ENCODE measurements at places on chromosomes 16 and 17.

DNA sequence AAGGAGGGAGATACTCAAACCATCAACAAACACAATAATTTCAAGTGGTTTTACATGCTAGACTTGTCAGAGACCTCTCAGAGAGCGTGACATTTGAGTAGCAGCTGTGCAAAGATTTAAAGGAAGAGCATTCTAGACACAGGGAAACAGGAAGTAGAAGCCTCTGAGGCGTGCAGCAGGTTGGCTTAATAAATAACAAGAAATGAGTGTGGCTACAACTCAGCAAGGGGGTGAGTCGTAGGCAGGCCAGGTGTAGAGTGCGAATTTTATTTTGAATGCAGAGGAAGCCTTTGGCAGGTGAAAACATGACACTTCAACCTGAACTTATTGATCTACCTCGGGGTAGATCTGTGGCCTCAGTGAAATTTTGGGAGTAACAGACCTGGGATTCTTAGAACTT lies 73.2 kb upstream of the MRTFB start:
- peak; percentile 11 for DNase-seq

GRCh38 chr17:74592087-74592990 lies at the start of gene CD300LD:
Gene CD300LD (minus strand): TSS chr17:74592283. CDS start chr17:74592202, 81 bp downstream.
- DNase-seq: no peak

- peak; percentile 70 for DNase-seq
Observed at GRCh38 chr17:48374650-48375230, 55.3 kb downstream of the SKAP1 start.

GRCh38 chr16:46673320-46674013 lies 15.5 kb downstream of the VPS35 start:
- peak; percentile 71 for DNase-seq

- DNase-seq: no peak
Observed at GRCh38 chr16:59597269-59597668, 863.2 kb upstream of the GOT2 start.

GRCh38 chr17:34850023-34850422 lies 111.2 kb downstream of the CCT6B start:
- no peak for DNase-seq

DNA sequence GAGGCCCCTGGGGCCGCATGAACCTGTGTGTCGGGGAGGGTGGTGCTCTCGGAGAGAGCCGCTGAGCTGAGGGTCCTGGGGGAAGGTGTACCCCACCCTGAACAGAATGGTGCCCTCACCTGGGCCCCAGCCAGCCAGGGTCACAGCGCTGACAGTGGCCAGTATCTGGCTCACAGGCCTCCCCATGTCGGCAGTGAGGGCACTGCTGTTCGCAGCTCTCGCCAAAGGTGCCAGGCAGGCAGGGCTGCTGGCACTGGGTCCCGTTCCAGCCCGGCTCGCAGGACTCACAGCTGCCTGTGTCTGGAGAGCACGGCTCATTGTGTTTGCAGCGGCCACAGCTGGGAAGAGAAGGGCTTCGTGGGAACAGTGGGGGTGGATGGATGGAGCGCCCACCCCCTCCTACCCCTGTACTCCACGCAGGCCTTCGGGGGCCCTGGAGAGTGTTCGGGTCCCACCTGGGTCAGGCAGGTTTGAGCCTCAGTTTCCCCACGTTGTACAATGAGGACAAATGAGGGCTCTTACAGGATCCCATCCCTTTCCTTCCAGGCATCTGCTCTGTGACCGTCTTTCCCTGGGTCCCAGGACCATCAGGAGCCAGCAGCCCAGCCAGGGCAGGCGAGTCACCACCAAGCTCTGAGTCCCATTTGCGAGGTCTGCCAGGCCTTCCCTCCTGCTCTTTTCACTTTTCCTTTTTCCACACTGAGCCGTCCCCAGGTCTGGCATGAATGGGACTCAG lies 5.0 kb downstream of the SCARF1 start:
- no peak for DNase-seq

DNA sequence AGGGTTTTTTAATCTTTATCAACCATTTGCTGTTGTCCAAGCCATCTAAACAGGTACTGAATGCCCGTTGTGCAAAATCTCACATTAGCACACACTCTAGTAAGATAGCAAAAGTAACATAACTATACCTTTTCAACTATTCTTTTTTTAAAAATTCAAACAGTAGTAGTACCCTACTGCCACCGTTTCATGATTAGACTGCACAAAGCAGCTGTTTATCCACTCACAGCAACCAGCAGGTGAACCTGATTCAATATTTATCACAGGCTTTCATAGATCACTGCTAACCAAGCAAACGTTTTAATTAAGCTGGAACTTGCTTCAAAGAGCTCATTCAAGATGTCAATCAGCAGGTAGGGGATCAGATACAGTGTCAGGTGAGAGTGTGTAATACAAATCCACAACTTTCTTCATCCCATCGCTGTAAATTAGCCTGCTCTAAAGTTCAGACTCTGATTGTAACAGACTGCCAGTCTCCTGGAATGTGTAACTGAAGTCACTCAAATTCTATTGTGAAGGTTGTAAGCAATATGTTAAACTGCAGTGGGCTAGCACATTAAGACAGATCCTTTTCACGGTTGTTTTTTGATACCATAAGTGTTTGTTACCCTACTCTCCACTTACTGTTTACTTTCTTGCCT lies 47.3 kb downstream of the BRIP1 start:
- DNase-seq: no peak

DNA sequence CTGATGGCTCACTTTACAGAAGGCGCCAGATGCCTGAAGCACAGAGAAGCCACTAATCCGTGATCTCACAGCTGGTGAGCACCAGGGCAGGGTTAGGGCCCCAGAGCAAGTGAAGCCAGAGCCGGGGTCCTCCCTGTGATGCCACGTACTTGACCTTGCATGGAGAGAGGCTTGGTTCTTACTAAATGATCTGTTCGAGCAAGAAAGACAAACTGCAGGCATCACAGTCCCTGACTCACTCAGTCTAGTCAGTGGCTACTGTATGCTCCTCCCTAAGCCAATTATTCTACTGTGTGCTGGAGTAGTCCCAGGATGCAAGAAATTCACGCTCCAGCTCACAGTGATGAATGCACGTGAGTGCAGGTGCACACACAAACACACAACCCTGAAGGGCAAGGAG lies 55.4 kb downstream of the SDK2 start:
- DNase-seq: peak; percentile 11

DNA sequence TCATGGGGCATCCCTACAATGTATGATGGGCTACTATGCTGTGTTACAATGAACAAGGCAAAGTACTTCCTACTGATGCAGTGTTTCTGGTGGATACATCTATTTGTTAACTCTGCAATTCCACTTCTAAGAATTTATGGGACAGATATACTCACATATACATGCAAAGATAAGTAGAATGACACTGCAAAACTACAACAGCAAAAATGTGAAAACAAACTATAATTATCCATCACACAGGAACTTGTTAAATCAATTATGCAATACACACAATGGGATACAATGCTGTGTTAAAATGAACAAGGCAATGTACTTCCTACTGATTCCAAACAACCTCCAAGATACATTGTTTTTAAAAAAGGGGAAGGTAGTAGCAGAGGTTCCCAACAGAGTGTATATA lies 3.2 kb downstream of the DDX52 start:
- no peak for DNase-seq

DNA sequence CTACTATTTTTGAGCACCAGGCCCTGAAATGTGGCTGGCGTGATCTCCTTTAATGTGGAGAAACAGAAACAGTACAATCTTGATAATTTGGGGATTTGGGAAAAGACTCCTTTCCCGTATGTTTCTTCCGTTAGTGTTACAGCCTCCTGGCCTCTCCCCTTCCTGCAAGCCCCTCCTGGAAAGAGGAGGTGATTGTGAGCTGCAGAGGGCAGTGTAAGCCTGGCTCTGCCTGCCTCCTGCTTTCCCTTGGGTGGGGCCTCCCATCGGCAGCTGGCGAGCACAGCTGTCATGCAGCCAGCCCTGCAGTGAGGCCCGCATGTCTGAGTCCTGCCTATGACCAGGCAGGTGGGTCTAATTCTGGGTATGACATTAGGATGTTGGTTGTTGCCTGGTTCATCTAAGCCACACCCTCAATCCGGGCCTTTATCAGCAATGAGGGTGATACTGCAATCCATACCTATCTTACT lies 48.7 kb upstream of the WSB1 start:
- peak; percentile 91 for DNase-seq

- no peak for DNase-seq
Observed at GRCh38 chr16:47008612-47009011, 35.1 kb upstream of the DNAJA2 start.

- no peak for DNase-seq
Observed at GRCh38 chr17:5826384-5826783, 242.1 kb upstream of the NLRP1 start.

DNA sequence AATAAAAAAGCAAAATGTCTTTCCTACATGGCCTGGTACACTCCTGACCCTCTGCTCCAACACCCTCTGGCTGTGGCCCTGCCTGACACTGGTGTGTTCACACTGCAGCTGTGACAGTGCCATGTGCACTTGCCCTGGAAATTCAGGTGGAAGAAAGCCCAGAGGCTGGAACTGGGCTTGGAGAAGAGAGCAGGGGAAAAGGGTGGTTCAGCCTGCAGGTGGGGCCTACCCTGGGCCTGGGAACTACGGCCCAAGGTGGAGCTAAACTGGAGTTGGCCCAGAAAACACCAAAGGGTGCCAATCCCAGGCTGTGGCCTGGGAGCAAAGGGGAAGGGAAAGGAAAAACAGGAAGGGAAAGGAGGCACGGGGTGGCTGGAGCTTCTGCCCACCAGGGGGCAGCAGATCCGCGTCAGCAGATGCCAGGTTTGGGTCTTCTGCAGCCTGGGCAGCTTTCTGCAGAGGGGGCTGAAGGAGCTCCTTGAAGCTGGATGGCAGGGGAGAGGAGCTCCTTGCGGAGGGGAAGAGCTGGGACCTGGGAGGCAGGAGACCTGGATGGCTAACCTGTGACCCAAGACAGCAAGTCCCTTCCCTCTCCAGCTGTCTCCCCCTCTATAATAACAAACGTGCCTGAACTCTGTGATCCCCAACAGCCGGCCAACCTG lies 15.4 kb upstream of the CTCF start:
- peak; percentile 84 for DNase-seq

GRCh38 chr17:72967977-72968585 lies 124.4 kb downstream of the SLC39A11 start:
- no peak for DNase-seq

Data from A673 (cell line).